ENCODE measurements at places on chromosomes 11 and 22.

DNA sequence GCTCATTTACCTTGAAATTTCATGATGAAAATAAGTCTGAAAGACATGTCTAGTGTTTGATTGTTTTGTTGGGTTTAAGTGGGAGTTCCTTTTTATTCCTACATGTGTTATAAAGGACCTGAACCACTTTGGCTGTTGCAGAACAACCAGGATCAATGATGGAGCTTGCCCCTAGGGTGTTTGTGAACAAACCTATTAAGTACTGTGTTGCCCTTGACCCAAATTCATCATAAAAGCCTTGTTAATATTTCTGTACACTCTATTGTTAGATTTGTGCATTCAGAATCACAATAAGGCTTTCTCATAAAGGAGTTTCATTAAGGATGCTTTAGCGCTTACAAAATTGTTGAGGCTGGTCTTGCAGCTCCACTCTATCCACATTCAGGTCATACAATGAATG is 452.6 kb downstream of the NELL1 start:
- no peak for DNase-seq

GRCh38 chr11:111944651-111945051 is 7.5 kb downstream of the DIXDC1 start:
- DNase-seq, result no peak

- DNase-seq, result no peak
Observed at GRCh38 chr22:22023581-22024137, 41.1 kb upstream of the TOP3B start.

- no peak for DNase-seq
Observed at GRCh38 chr22:38267086-38267485, 5.7 kb downstream of the TMEM184B start.

GRCh38 chr11:117824571-117825537 is at the start of gene FXYD2:
TSS of gene FXYD2 (minus strand) at chr11:117824744. CDS start at chr11:117824678, 66 bp downstream.
- no peak for DNase-seq

DNA sequence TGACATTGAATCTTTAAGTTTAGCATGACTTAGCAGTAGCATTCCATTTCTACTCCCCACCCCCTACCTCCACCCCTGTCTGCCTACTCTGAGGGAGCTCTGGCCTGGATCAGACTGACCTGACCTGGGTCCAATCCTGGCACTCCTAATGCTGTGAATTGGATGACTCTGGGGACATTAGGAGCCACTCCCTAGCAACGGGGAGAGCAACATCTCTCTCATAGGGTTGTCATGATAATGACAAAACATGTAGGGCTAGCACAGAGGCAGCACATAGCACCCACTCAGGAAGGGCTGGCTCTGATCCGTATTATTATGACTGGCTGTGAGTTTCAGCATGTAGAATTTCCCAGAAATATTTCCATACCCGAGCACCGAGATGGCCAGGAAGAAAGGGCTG is 40.5 kb downstream of the CABIN1 start:
- DNase-seq, result no peak

Measured in SHP77 (cell line).